SIG-M5 (cell line): ENCODE measurements at places on chromosomes 5 and 9.

DNA sequence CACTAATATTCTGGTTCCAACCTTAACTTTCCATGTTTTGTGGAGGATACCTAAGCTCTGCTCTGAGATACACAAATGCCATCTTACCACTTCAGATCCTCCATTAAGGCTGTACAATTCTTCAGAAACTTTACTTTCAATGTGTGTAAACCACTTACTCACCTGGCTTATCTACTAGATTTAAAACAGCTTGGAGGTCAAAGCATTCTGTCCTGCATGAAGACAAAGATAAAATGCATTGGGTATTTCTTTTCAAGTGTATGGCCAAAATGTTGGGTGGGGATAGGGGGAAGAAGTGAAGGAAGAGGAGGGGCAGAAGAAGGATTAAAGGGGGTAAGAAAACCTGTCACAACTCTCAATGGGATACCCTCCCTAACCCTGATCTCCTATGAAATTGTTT, 939 bp downstream of the GOLGA1 start:
- DNase-seq, result no peak

DNA sequence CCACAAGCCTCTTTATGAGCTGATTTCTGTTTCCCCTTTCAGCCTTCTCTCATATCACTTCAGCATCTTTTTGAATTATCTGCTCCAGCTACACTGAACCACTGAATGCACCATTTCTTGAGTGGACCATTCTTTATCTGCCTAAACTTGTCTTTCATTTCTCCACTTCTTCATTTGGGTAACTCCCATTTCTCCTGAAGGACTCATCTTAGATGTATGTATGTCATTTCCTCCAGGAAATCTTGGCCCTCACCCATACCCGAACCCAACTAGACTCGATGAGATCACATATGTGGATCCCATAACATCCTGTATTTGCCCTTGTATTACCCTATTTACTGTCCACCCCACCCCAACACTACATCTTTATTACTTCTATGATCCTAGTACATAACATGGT, 249.8 kb downstream of the KIF4B start:
- DNase-seq, result no peak

DNA sequence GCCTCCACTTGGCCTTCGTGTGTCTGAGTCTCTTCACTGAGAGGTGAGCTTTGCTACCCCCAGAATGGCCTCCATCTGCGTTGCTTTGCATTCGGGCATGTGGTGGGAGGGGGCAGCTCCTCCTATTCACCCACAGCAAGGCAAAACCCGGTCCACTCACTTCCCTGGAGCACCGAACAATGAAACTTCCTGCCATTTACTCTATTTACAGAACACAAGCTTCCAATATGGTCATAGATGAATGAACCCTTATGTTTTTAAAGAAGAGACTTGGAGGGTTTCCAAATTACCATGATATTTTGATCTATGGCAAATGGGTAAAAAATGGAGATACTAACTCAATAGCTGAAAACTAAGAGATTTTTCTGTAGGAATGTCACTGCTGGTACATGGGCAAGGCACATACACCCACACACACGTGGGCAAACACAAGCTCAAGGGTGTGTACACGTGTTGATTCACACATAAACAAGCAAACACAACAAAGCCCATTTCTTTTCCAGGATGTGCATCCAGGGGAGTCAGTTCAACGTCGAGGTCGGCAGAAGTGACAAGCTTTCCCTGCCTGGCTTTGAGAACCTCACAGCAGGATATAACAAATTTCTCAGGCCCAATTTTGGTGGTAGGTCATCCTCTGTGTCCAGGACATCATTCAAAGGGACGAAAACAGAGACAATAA, 5.2 kb downstream of the GABRP start:
- no peak for DNase-seq

- DNase-seq, result no peak
Observed at GRCh38 chr5:143569722-143570567, 166.5 kb upstream of the NR3C1 start.

- no peak for DNase-seq
Observed at GRCh38 chr5:163645421-163646416, 140.3 kb downstream of the MAT2B start.

GRCh38 chr5:177594071-177594470, 2.1 kb downstream of the TMED9 start:
- DNase-seq, result no peak

DNA sequence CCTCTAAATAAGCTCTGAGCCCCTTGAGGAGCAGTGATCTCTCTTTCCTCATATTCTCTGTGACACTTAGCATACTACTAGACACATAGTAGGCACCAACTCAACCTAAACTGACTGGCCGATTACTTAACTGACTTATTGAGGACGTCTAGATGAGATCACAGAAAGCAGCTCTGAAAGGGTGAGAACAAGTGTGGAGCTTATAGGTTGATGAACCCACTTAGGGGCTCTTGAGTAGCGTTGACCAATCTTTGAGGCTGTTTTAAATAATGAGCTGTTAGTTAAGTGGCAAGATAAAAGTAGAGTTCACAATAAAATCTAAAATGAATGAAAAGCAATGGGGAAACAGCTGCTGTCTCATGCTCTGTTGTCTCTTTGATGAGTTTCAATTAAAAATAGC, 124.7 kb upstream of the TNPO1 start:
- no peak for DNase-seq

GRCh38 chr5:56145106-56145505, 88.0 kb downstream of the ANKRD55 start:
- DNase-seq, result no peak

DNA sequence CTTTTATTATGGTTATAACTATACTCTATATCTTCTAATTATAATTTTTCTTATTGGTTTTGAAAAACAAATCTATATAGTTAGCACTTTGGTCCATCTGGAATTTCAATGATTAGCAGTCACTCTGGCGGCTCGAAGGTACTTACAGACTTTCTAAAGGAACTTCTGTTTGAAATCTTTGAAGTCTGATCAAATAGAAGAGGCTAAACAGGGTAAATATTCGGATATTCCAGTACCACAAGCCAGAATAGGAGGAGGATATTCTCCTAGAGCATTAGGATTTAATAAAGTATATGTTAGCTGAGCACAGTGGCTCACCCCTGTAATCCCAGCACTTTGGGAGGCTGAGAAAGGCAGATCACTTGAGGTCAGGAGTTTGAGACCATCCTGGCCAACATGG, 38.7 kb upstream of the HSD17B3 start:
- DNase-seq, result no peak

DNA sequence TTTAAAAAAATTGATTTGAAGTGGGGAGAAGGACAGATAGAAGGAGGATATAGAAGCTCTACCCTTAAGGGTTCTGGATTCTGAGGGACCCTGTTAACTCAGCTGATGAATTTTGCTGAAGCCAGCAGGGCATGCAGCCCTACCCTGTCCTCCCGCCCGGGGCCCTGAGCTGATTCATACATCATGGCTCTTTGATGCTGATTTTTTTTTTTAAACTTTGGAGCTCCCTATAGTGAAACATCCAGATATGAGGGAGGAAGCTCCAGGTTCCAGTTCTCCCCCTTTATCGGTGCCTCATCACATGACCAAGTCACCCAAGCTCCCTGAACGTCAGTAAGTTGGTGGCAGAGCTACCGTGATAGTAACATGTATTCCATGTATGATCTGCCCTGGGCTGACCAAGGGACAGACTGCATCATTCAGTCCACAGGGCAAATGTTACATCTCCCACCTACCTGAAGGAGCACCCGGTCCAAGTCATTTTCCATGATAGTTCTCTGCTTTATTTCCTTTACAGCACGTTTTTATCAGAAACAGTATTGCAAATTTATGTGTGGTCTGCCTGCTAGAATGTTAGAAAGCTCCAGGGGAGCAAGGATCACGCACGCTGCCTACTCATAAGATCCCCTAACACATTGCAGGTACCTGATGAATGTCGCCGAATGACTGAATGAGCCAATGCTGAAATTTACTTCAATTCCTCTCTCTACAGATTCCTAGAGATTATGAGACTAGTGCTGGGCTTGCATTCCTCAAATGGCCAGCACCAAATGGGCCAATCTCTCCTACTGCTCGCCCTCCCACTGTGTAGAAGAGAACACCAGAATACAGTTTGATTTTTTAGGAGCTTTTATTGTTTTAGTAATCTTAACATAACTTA, 25.9 kb downstream of the SPARC start:
- no peak for DNase-seq

DNA sequence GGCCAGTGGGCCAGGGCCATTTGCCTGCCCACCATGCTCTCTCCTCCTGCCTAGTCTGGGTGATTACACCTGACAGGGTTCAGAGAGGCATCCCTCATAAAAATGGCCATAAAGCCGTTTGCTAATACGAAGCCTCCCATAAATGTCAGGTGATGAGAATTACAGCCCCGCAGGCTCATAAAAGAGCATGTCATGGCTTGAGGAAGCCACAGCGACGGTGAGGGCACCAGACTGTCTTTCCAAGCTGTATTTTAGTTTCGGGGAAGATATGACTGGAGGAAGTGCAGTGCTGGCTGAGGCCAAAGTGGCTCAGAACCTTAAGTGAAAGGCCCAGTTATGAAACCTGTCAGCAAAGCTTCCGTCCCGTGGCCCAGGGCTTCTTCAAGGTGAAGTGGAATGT, 18.5 kb upstream of the TCERG1 start:
- no peak for DNase-seq

DNA sequence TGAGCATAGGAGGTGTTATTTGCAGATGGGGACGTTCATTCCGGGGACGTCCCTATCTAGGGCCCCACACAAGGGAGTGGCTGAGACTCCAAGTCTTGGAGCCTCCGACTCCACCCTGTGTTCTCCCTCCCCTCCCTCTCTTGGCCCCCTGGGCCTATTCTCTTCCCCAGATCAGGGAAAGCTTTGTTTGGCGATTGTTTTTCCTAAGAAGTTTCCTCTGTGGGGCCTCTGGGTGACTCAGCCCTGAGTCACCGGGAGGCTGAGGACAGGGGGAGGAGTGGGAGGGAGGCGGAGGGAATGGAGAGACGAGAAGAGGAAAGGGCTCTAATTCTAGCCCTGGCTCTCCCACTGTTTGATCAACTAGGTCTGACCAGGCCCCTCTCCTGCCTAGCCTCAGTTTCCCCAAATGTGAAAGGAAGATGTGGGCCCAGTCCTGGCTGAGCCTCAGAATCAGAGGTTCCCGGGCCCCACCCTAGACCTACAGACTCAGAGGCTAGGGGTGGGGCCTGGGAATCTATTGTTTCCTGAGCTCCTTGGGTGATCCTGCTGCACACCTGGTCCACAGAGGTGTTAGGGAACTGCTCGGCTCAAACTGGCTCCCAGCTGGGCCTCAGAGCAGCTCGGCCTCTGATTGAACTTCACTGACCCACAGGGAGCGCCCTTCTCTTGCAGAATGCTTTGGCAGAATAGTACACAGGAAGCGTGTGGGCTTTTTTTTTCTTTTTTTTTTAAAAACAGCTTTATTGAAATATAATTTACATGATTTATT, 19.2 kb downstream of the GSN start:
- peak; percentile 2 for DNase-seq

- DNase-seq, result no peak
Observed at GRCh38 chr9:34520505-34521385, 2.0 kb downstream of the ENHO start.

DNA sequence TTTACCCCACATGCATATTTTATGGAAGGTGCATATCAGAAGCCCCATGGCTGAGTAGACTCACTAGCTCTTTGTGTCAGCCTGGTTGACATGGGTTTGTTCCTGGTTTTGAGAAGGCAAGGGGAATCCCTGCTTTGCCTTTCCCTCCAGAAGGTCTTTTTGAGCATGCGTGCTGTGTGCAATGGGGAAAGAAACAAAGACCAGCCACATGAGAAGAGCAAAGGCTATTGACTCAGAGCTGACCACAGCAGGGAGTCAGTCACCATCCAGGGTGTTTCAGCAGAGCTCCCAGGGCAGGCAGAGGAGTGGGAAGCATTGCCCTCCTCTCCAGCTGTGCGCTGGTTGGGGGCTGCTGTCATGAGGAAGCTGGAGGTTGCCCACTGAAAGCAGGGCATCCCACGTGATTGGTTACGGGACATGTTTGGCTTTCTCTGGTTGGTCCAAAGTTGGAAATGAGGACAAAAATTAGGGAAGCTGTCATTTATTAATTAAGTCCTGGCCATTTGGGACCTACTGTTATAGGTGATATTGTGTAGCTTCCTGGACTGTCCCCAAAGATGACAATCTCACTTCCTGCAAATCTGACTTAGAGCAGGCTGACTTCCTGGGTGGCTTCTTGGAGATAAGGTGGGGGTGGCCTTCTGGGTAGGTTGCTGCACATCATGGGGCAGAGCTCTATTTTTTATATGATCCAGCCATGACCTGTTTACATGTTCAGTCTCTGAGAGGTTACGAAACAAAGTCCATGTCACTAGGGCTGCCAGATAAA, 48.9 kb upstream of the TDRD7 start:
- DNase-seq, result no peak

DNA sequence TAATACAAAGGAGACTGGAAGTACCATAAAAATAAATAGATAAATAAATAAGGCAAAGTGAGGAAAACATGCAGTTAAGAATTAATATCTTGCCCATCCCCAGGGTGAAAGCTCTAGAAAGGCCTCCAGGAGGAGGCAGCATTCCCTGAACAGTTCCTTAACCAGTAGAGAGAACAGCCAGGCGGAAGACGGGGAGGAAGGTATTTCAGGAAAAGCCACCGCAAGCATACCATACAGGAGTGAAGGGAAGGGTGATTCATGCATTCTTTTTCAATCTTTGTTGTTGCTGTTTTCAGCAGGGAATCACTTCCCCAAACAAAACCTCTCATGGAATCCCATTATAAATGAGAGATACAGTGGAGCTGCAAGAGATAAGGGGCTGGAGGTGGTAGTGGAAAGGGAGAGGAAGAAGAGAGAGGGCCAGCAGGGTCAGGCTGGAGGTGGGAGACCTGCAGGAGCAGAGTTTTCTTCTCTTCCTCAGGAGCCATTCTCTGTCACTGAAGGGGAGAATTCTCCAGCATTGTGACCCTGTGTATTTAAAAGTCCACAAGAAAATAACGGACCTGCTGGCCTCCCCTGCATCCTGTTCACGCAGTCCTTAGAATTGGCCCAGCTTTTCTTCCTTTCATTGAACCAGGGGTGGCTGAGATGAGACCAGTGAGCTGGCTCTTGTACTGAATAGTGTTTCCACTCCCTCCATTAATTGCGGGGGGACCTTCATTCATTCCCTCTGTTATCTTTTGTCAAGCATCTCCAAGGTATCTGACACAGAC, 255.9 kb downstream of the FAM114A2 start:
- no peak for DNase-seq

GRCh38 chr5:60349891-60350415, 350.0 kb downstream of the DEPDC1B start:
- no peak for DNase-seq

DNA sequence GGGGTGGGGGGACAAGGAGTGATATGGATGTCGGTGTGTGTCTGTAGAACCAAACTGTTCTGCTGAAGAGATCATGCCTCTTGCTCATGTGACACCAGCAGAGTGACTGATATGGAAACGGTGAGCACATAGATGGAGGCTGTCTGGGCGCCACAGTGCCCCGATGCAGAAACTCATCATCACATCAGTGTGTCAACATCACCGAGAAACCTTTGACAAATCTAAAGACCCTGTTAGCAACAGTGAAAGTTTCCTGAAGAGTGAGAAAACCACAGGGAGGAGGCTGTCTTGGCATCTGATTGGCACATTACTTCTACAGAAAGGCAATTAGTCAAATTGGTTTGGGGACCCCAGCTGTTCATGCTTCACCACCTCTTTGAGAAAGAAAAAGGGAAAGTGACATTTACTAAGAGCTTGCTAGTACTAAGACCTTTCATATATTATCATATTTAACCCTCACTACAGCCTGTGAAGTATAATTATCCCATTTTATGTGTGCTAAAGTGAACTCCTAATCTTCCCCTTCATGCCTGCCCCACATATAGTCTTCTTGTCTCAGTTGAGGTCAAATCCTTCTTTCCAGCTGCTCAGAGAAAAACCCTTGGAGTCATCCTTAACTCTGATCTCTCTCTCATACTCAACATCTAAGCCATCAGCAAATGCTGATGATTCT, 25.6 kb downstream of the CSF2 start:
- DNase-seq, result no peak
